ENCODE measurements at places on chromosomes 7 and 10.

DNA sequence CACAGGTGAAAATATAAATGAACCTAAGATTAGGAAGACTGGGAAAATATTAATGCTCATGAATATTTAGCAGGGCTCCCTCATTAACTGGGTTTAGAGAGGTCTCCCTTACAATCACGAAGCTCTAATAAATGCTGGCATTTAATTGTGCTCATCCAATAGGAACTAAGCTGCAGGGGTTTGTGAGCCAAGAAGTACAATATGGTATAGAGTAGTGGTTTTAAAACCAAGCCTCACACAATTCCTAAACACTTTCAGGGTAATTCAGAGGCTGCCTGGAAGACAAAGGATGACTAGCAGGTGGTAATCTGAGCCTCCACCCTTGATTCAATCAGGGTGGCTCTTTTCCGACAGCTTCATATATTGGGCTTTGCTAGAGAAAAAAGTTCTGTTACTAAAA lies 103.3 kb downstream of the GPAM start:
- no peak for DNase-seq

- DNase-seq: no peak
Observed at GRCh38 chr7:22326181-22326580, 30.8 kb downstream of the RAPGEF5 start.

DNA sequence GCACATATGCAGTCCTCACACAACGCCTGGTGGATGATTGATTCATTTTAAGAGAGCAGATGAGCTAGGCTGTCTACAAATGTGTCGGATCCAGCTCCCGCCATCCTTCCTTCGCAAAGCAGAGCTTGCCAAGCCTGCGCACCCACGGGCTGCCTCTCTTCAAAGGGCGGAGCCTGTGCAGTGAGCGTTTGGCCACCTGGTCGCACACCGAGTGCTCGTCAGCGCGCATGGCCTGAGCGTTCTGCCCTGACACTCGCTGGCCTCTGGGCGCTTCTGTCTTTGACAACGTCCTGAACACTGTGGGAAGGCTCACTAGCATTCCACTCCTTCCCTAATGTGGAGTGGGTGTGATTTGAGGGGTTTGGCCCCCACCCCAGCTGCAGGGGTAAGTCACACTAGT lies 47.1 kb upstream of the TMEM72 start:
- peak; percentile 7 for DNase-seq

- DNase-seq: no peak
Observed at GRCh38 chr7:151455690-151456089, 15.7 kb upstream of the CRYGN start.

GRCh38 chr7:83934118-83934734 lies 260.4 kb downstream of the SEMA3A start:
- DNase-seq: no peak

- DNase-seq: no peak
Observed at GRCh38 chr7:66371096-66371824, 166.1 kb downstream of the TPST1 start.

GRCh38 chr10:31062856-31063255 lies 31.2 kb upstream of the ZNF438 start:
- DNase-seq: no peak

GRCh38 chr10:124646483-124647352 lies 97.5 kb downstream of the FAM53B start:
- DNase-seq: no peak

- no peak for DNase-seq
Observed at GRCh38 chr7:106768324-106768751, 96.7 kb upstream of the PIK3CG start.

- no peak for DNase-seq
Observed at GRCh38 chr10:5604961-5605360, 61.4 kb downstream of the ASB13 start.

DNA sequence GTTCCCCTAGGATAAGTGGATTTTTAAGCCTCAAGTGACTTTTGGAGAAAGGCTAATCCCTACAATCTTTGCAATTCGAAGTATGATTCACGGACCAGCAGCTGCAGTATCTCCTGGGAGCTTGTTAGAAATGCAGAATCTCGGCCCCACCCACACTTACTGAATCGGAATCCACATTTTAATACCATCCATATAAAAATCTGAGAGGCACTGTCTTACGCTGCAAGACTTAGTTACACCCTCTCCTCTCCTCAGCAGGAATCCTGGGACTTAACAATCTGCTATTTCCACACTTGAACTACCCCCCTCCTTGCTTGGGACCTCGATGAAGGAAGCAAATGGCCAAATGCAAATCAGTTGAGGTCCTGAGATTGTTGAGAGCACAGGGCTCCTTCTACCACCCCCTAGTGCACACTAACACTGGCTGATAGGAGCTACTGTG lies 21.0 kb downstream of the ITPRIP start:
- DNase-seq: no peak

DNA sequence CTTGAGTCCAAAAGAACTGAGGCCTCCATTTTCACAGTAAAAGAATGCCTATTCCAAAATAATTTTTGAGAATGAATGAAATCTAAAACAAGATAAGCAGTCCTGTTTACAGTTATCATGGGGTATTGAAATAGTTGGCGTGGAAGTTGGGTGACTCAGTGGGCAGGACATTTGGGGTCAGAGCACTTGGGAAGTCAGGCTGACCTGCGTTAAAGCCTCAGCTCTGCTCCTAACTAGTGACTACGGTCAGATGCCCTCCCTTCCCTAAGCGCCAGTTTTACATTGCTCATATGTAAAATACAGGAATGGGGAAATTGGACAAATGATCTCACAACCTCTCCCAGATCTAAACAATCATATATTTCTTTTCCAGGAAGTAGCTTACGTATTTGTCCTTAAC lies 2.3 kb upstream of the PAPSS2 start:
- DNase-seq: no peak

- no peak for DNase-seq
Observed at GRCh38 chr10:49278497-49278981, 20.4 kb upstream of the C10orf71 start.

DNA sequence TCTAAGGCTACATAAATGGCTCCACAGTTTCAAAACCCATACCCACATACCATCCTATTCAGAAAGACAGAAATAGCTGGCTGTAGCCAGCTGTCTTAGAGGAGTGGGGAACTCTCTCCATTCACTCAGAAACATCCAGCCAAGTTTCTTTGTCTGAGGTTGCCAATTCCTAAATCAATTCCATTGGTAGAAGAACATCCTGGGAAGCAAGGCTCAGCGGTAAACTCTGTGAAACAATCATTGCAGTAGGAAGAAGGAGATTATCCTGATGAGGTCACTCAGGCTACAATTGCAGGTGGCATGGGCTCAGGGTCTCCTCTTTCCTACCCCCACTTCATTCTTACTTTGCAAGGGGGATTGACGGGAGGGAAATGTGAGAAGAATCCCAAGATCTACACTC lies 154.0 kb downstream of the ETV1 start:
- no peak for DNase-seq

DNA sequence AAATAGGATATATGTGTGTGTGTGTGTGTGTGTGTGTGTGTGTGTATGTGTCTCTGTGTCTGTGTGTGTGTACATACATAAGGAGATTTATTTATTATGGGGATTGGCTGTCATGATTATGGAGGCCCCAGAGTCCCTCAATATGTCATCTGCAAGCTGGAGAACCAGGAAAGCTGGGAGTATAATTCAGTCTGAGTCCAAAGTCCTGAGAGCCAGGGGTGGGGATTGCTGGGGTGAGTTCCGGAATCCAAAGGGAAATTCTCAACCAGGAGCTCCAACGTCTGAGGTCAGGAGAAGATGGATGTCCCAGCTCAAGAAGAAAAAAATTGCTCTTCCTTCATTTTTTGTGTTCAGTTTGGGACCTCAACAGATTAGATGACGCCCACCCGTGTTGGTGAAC lies 50.7 kb upstream of the PLPP4 start:
- DNase-seq: no peak

DNA sequence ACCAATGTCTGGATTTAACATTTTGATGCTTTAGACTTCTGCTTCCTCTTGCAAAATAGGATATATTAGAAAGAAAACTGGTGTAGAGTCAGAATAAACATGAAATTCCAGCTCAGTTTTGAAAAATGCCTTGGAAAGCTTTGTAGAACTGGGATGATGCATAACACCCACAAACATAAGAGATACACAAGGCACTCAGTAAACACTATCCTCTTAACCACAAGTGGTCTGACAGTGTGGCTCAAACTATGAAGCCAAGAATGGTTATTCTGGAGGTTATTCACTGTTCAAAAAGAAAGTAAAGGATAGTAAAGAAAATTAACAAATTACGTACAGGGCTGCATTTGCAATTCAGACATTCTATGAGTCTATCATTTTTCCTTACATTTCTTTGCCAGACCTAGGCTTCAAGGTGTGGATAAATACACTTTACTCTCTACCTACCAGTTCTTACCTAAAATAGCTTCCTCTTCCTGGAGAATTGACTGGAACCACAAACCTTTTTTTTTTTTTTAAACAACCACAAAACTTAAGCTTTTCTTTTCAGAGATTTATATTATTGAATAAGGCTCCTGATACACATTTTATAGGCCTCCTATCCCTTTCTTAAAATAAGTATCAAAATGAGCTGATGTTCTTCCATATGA lies 9.0 kb upstream of the RSBN1L start:
- peak; percentile 25 for DNase-seq

DNA sequence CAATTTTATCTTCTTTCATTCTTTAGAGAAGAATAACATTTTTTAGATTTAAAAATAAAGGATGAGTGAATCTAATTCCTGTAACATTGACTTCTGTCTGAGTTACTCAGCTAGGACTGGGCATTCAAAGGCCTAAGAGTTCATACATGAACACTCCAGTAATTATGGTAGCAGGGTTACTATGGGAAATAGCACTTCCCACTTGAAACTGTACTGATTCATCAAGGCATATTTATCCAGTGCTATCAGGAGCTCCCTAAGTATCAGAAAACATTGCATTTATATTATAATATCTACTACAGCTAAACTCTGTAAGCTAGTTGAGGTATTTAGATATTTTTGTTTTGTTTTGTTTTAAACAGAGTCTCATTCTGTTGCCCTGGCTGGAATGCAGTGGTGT lies 41.8 kb downstream of the NDUFB2 start:
- DNase-seq: no peak

GRCh38 chr7:155941688-155942087 lies 129.4 kb upstream of the SHH start:
- no peak for DNase-seq

All from KBM-7 (cell line).